ENCODE measurements at places on chromosomes 7 and 10.

- no peak for DNase-seq
Observed at GRCh38 chr7:154373956-154374355, 321.8 kb downstream of the DPP6 start.

DNA sequence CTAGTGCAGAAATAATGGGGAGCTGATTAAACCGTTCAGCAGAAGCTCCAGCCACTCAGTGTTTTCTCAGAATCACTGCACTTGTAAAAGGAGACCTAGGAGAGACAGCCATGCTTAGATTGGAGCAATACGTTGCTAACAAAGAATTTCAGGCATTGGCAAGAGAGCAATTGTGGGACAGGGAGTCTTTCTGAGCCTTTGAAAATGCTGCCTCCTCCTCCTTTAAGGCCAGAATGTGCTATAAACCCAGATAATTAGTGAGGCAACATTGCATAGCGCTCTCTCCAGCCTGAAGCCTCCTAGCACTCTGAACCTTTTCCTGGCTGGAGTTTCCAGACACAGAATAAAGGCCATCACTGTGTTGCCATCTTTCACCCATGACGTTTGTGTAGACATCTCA lies 18.5 kb upstream of the PTPRN2 start:
- peak; percentile 36 for DNase-seq

GRCh38 chr7:116173051-116174028 lies 37.0 kb upstream of the TES start:
- DNase-seq = peak; percentile 78

DNA sequence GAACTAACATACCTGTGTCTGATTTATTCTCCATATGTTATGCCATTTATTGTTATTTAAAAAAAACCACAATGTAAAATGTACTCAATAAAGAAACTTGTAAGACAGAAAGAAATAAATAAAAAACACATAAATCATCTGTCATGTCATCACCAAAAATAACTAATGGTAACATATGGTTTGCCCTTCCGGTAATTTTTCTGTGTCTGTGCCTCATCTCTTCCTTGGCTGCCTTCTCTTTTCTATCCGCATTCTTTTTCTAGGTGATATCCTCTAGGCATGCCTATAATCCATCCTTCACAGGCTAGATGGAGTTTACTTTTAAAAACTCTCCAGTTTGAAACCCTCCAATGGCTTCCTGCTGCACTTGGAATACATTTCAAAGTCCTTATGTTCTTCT lies 304.0 kb upstream of the ETV1 start:
- DNase-seq = no peak

GRCh38 chr10:127157506-127158200 lies 38.7 kb downstream of the INSYN2A start:
- no peak for DNase-seq
